ENCODE measurements at places on chromosomes 1 and 21.

DNA sequence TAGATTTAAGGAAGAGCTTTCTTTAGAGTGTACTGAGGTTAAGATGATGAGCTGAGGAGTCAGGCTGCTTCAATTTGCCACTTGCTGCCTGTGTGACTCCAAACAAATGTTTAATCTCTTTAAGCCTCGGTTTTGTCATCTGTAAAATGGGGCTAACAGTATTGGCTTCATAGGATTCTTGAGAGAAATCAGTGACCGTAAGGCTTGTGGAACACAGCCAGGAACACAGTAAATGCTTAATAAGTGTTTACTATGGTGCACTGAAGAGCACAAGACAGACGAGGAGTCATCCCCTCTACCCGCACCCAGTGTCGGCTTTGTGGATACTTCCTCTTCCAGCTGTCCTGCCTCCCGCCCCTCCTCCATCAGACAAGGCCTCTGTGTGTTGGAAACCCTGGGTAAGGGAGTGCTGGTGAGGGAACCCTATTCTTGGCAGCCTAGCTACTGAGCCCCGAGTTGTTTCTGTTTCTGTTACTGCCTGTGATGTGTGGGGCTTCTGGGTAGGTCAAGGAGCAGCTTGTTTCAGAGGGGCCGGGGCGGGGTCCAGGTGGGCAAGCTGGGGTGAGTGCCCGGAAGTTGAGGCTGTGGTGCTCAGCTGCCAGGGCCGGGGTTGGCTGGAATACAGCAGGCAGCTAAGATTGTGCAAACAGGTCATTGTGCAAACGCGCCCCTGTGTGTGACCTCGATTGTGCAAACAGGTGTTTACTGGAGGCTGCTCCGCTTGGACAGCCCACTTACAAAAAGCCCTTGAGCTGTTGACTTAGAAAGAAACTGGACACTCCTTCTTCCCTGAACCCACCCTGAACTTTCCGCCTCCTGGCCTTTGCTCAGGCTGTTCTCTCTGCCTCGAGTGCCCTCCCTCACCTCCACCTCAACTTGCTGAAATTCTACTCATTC is 4.0 kb upstream of the CSF3R start:
- DNase-seq, result no peak

- DNase-seq, result no peak
Observed at GRCh38 chr1:119686661-119687060, 25.1 kb upstream of the PHGDH start.

- DNase-seq, result no peak
Observed at GRCh38 chr1:168340781-168341482, 60.3 kb downstream of the TBX19 start.

DNA sequence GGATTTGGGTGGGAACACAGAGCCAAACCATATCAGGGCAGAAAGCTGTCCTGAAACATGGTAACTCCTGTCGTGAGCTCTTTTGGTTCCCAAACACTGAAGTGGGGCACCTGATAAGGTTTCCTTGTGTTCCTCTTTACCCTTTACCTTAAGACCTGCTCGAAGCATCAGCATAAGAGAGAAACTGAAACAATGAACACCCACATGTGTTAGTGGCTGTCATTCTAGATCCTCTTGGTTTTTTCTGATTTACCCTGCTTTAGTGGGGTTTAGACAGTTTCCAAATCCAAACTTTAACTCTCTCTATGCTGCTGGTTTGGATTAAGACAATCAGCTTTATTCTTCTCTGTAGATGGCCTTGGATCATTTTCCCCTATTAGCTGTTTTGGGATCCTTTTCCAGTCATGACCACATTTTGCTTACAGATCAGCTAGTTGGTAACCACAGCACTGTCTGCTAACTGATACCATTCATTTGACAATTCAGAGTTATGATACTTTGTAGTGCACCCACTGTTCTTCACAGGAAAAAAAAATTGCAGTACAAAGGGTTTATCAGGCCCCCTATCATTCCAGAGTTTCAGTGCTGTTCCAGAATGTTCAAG is 975 bp upstream of the MNDA start:
- no peak for DNase-seq

DNA sequence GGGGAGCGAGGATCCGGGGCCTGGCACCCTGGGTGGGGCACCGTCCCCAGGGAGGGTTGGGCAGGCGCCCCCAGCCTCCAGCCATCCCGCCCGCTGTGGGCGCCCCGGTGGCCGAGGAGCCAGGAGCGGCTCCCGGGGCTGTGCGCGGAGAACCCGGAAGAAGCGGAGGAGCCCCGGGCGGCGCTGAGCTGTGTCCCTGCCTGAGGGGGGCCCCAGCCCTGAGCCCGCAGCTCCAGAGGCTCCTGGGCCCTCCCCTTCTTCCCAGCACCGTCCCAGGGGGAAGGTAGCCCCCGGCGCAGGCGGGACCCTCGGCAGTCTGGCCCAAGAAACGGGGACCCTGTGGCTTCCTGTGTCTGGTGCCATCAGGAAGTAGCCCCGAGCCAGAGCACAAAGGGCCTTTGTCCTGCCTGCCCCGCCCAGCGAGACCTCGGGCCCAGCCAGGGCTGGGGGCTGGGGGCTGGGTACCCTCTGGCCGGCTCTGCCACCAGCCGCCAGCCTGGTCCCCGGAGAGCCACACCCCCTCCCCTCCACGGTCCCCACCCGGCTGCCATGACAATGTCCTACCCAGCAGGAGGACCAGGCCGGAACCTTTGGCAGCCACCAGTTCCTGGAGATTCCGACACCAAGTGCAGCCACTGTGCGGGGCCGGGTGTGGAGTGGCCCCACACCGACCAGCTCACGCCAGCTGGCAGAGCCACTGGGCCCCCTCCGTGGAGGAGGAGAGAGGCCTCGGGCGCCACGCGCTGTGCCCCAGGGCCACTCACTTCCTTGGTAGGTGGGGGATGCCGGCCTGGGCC is 15.6 kb upstream of the TTLL10 start:
- no peak for DNase-seq

GRCh38 chr1:84163123-84163931 is 19.3 kb downstream of the PRKACB start:
- DNase-seq, result no peak

All from AG04450 (cell line).